Activated T-helper 1 cell treated with anti-CD3 and anti-CD28 coated beads, Interleukin-12 subunit alpha, Interleukin-12 subunit beta, Interleukin-2, Interleukin-4 antibody, amounts not matched to agents 30 ng/mL and 10 ng/mL and 1 ng/mL, durations not matched to agents 14 hours and 24 hours and 36 hours (primary cell): ENCODE measurements at places on chromosomes 6 and 20. TPM values are rescaled to one million over a fixed set of nuclear protein-coding genes. Genes with fewer than 3 reads are reported as not detected.

GRCh38 chr6:145508107-145508506 lies 227.2 kb downstream of the EPM2A start:
- DNase-seq, result no peak
- H3K4me3 ChIP-seq, result no peak overlapping the region
- peaks cover 1% of the 10 kb centered on the region for H3K27me3 ChIP-seq
- H3K4me1 ChIP-seq, result no peaks in the 10 kb centered on the region

DNA sequence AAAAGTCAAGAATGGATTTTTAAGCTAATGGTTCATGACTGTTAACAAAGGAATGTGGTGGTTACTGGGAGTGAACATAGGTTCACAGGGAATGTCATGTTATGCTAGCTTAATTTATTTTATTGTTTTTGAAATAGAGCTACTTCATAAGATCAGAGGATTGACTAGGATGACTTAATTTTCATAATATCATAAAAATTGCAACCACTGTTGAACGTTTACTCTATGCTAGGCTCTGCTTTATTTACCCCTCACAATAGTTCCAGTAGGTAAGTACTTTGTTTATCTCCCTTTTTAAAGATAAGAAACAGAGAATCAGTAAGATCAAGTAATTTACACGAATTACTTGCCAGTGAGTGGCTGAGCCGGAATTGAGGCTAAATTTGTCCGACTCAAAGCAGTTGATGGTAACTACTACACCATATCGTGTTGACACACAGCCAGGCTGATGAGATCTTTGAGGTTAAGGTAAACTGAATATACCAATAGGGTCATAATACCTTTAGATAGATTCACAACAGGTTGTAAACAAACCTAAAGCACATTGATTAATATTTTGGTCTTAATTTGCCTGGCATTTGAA lies 194.6 kb upstream of the CITED2 start:
- peaks cover 9% of the 10 kb centered on the region for H3K27me3 ChIP-seq
- no peak overlapping the region for H3K27ac ChIP-seq
- H3K4me1 ChIP-seq, result peaks cover 7% of the 10 kb centered on the region
- peaks cover 2% of the 10 kb centered on the region for H3K36me3 ChIP-seq
- DNase-seq, result no peak
- H3K4me3 ChIP-seq, result no peak overlapping the region

DNA sequence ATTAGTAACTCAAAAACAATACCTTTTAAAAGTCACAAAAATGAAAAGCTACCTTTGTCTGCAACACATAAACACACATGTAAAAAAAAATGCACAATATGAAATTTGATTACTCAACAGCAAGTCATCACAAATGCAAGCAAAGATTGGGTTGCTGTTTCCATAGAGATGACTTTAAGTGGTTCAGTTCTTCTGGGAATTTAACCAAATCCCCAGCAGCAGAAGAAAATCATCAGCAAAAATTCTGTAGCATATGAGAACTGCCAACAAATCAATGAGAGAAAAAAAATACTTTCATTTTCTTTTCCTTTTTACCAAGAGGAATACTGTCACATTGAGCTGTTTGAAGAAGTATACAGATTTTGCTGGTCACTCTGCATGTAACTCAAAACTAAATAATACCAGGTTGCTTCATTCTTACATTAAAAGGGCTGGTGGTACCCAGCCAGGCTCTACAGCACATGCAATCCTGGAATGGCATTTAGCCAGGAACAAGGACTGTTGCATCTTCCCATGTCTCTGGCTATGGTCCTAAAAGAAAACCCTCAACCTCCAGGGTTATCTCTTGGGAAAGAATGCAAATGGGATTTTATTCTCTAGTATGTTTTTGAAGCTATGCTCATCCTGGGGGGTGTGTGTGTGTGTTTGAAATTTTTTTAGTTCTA lies 158.3 kb downstream of the OPRM1 start:
- no peak overlapping the region for H3K27ac ChIP-seq
- DNase-seq, result no peak
- peaks cover 5% of the 10 kb centered on the region for H3K36me3 ChIP-seq
- H3K27me3 ChIP-seq, result no peaks in the 10 kb centered on the region
- peaks cover 16% of the 10 kb centered on the region for H3K4me1 ChIP-seq

The SAMD10 gene
- 29.4 and 34.9 TPM in 2 replicates for total RNA-seq

- peak overlapping the region; percentile 49 for H3K27ac ChIP-seq
- DNase-seq, result no peak
- H3K27me3 ChIP-seq, result peaks cover 2% of the 10 kb centered on the region
- H3K36me3 ChIP-seq, result peaks cover 10% of the 10 kb centered on the region
- peaks cover 47% of the 10 kb centered on the region for H3K4me1 ChIP-seq
These were observed 94.6 kb upstream of the MAN1A1 start for GRCh38 chr6:119443993-119444641.

- peaks cover 26% of the 10 kb centered on the region for H3K36me3 ChIP-seq
- DNase-seq, result no peak
- H3K27ac ChIP-seq, result no peak overlapping the region
- H3K27me3 ChIP-seq, result no peaks in the 10 kb centered on the region
- H3K4me1 ChIP-seq, result peaks cover 13% of the 10 kb centered on the region
- no peak overlapping the region for H3K4me3 ChIP-seq
These were observed 10.5 kb downstream of the SNX3 start for GRCh38 chr6:108250240-108250866.

DNA sequence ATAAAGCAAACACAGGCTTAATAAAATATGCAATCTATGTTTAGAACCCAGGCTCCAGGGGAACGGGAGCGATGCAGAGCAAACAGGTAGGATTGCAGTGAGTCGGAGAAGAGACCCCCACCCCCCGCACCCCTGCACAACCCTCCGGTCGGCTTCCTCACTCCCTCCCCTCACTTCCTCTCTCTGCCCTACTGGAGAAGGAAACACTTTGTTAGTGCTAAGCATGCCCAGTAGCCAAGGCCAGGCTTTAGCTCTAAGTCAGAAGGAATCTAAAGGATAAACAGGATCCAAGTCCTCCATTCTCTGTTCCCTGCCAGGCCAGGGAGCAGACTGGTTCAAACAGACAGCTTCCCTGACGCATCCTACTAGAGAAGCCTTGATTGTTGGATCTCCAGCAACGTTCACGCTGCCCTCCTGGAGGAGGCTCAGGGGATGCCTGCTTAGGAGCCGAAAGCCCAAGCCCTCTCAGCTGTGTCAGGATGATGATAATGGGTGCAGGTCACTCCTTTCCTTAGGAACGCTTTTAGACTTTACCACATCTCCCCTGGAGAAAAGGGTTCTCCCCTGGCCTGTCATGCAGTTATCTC lies 14.7 kb downstream of the FOXQ1 start:
- H3K4me1 ChIP-seq, result no peaks in the 10 kb centered on the region
- peaks cover 24% of the 10 kb centered on the region for H3K27me3 ChIP-seq
- no peak overlapping the region for H3K4me3 ChIP-seq
- H3K36me3 ChIP-seq, result no peaks in the 10 kb centered on the region
- H3K27ac ChIP-seq, result no peak overlapping the region

DNA sequence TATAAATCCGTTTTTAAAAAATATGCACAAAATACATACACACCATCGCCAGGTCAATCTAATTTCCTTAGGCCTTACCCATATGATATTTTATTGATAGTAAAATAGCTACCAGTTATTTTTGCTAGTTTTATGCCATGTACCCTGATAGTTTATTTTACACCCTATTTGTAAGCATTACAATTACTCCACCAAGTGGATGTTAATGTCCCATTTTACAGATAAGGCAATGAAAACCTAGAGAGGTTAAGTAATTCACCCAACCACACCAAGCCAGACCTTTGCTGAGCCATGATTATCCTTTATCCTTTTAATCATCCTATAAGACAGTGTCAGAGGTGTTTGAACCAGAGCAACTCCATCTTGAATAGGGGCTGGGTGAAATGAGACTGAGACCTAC lies 86.8 kb downstream of the CBLN4 start:
- H3K4me1 ChIP-seq, result no peaks in the 10 kb centered on the region
- no peaks in the 10 kb centered on the region for H3K36me3 ChIP-seq
- H3K4me3 ChIP-seq, result no peak overlapping the region
- no peak for DNase-seq
- H3K27me3 ChIP-seq, result no peaks in the 10 kb centered on the region

DNA sequence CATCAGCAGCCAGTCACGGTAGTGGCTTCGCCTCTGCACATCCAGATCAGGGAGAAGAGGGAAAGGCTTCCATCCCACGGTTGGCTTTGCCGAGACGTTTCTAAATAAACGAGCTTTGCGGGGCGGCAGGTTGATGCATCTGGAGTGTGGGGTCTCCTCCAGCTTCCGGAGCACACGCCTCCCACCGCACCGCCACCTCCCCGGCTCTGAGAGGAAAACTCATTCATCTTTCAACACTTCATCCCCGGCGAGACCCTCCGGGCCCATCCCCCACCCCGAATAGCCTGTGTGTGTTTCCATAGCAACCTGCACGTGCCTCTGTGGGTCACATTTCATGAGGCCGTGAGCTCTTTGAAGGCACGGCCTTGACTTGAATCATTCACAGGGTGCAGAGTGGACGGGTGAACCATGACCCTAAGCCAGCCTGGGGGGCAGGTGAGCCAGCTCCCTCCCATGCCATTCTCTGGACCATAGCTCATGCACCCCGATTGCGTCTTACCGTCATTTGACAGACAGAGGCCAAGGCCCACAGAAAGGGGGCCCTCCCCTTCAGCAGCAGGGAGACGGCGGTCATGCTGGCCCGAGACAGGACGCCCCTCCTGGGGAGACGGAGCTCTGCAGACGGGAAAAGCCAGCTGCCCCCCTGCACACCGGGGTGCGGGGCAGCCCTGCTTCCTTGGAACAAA lies 16.2 kb upstream of the CHRNA4 start:
- no peaks in the 10 kb centered on the region for H3K36me3 ChIP-seq
- DNase-seq, result no peak
- peak overlapping the region; percentile 44 for H3K27ac ChIP-seq
- H3K4me3 ChIP-seq, result no peak overlapping the region
- no peaks in the 10 kb centered on the region for H3K4me1 ChIP-seq

GRCh38 chr6:21586740-21587178 lies 6.8 kb upstream of the SOX4 start:
- H3K27ac ChIP-seq, result no peak overlapping the region
- H3K4me1 ChIP-seq, result peaks cover 5% of the 10 kb centered on the region
- H3K27me3 ChIP-seq, result peaks cover 43% of the 10 kb centered on the region
- no peak for DNase-seq

The BTN2A1 gene
- total RNA-seq, result 19.9 TPM in 2 replicates

The OR2W1 gene
- not detected in 2 replicates for total RNA-seq

The HLA-DOA gene
- total RNA-seq, result 1.8 and 2.0 TPM in 2 replicates

The PPIL6 gene
- total RNA-seq, result 0.13 and 0.29 TPM in 2 replicates

GRCh38 chr6:156776470-156776839 lies 723 bp upstream of the ARID1B start:
- H3K27me3 ChIP-seq, result peaks cover 3% of the 10 kb centered on the region
- H3K4me1 ChIP-seq, result peaks cover 47% of the 10 kb centered on the region
- H3K4me3 ChIP-seq, result peak overlapping the region; percentile 97
- peak; percentile 20 for DNase-seq
- H3K36me3 ChIP-seq, result no peaks in the 10 kb centered on the region

- no peaks in the 10 kb centered on the region for H3K27me3 ChIP-seq
- no peaks in the 10 kb centered on the region for H3K36me3 ChIP-seq
- no peaks in the 10 kb centered on the region for H3K4me1 ChIP-seq
- DNase-seq, result no peak
- H3K4me3 ChIP-seq, result no peak overlapping the region
These were observed 68.6 kb upstream of the CNKSR3 start for GRCh38 chr6:154579046-154579445.
